ENCODE measurements at places on chromosomes 16 and 17. TPM values are rescaled to one million over a fixed set of nuclear protein-coding genes. Genes with fewer than 3 reads are reported as not detected.

The CHST4 gene
- not detected for total RNA-seq

The SLC16A11 gene
- total RNA-seq: 2.2 TPM

The SCARF1 gene
- 1.5 TPM for total RNA-seq

The NPB gene
- total RNA-seq: 0.41 TPM

The SGF29 gene
- 52.6 TPM for total RNA-seq

The HEXIM2 gene
- 2.0 TPM for total RNA-seq

The ARHGAP44 gene
- total RNA-seq: 0.38 TPM

The ORC6 gene
- 6.0 TPM for total RNA-seq

The FBF1 gene
- total RNA-seq: 41.5 TPM

The MMP28 gene
- total RNA-seq: 6.4 TPM

The AIPL1 gene
- not detected for total RNA-seq

The TBC1D3 gene
- total RNA-seq: 8.8 TPM

The NUP93 gene
- total RNA-seq: 69.1 TPM

The TP53TG3F gene
- not detected for total RNA-seq

The DHRS11 gene
- 9.7 TPM for total RNA-seq

The DERL2 gene
- 63.6 TPM for total RNA-seq

The TVP23A gene
- not detected for total RNA-seq

The SPATA32 gene
- 0.37 TPM for total RNA-seq
